ENCODE measurements at places on chromosomes 5 and 9. TPM values are rescaled to one million over a fixed set of nuclear protein-coding genes. Genes with fewer than 3 reads are reported as not detected.

- H3K4me1 ChIP-seq, result peaks cover 6% of the 10 kb centered on the region
- no peaks in the 10 kb centered on the region for H3K36me3 ChIP-seq
- H3K27me3 ChIP-seq, result no peaks in the 10 kb centered on the region
- H3K27ac ChIP-seq, result no peak overlapping the region
- no peak for DNase-seq
Measured at GRCh38 chr9:14119694-14120514, 194.0 kb downstream of the NFIB start.

- no peak overlapping the region for H3K27ac ChIP-seq
- no peak for DNase-seq
- H3K27me3 ChIP-seq, result no peaks in the 10 kb centered on the region
- H3K4me3 ChIP-seq, result no peak overlapping the region
- peaks cover under 1% of the 10 kb centered on the region for H3K36me3 ChIP-seq
- no peaks in the 10 kb centered on the region for H3K4me1 ChIP-seq
Measured at GRCh38 chr5:116456036-116456435, 118.6 kb downstream of the SEMA6A start.

- H3K27ac ChIP-seq, result no peak overlapping the region
- H3K27me3 ChIP-seq, result peaks cover 3% of the 10 kb centered on the region
- no peaks in the 10 kb centered on the region for H3K4me1 ChIP-seq
Measured at GRCh38 chr5:174323878-174324281, 278.4 kb downstream of the NSG2 start.

The PCDHGC4 gene
- total RNA-seq, result 0.79 TPM
